ENCODE measurements at places on chromosomes 5 and 9. TPM values are rescaled to one million over a fixed set of nuclear protein-coding genes. Genes with fewer than 3 reads are reported as not detected.

GRCh38 chr9:19379697-19380046 lies 364 bp downstream of the RPS6 start:
- DNase-seq = no peak

- no peak for DNase-seq
Measured at GRCh38 chr5:146767534-146767933, 111.0 kb downstream of the PPP2R2B start.

GRCh38 chr5:107670932-107671741 lies at the start of gene EFNA5:
Gene EFNA5 (minus strand): TSS chr5:107670937.
- DNase-seq = no peak

DNA sequence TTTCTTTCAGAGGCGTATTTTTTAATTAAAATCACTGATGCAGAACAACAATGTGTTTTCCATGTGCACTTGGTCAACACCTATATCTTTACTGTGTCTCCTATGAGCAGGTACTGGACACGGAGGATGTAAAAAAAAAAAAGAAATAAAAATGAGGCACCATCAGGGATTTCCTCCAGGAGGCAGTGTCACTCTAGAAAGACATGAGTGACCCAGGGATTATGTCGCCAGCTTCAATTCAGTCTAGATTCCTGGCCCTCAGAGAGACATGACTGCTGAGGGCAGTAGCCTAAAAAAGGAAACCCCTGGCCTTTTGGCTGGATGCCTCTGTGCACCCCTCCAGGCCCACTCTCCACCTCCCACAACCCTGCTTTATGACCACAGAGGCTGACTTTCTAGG lies 18.3 kb upstream of the IL33 start:
- DNase-seq = no peak

HRCT1 gene
- not detected for total RNA-seq

DNA sequence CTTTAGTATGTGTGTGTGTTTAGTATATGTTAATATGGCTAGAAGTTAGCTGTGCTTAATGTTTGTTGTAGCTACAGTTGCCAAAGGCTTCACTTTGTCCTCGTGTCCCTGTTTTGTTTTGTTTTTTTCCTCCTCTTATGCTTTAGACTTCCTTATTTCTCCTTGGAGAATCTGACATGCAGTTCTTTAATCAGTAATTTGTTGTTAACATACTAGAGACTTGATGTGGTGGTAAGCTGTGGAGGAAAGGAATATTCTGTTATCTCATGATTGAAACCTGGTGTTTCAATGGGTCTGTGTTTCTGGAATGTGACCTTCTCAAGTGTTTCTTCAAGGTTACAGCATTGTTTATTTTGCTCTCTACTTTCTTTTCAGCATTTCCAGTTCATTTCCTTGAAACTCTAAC lies 515.6 kb upstream of the ST8SIA4 start:
- no peak for DNase-seq

COX7C gene
- 244 TPM for total RNA-seq

All from occipital lobe (tissue), 3 donors.